Amygdala (tissue), 56 donors: ENCODE measurements at places on chromosomes 1 and 21.

DNA sequence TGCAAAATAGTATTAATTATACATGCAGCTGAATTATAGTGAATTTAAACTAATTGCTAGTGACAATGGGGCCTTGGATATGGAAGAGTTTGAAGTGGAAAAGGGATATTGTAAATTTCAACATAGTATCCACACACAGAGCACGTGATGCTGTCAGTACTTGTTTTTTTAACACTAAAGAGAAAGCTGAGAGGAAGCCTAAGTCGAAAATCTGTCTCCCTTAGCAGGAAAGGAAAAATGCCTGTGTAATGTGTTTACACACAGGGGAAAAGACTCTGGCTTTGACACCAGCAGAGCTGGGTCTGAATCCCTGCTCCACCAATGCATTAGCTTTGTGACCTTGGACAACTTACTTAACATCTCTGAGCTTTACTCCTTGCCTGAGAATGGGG, 42.6 kb downstream of the PCSK9 start:
- DNase-seq = no peak

DNA sequence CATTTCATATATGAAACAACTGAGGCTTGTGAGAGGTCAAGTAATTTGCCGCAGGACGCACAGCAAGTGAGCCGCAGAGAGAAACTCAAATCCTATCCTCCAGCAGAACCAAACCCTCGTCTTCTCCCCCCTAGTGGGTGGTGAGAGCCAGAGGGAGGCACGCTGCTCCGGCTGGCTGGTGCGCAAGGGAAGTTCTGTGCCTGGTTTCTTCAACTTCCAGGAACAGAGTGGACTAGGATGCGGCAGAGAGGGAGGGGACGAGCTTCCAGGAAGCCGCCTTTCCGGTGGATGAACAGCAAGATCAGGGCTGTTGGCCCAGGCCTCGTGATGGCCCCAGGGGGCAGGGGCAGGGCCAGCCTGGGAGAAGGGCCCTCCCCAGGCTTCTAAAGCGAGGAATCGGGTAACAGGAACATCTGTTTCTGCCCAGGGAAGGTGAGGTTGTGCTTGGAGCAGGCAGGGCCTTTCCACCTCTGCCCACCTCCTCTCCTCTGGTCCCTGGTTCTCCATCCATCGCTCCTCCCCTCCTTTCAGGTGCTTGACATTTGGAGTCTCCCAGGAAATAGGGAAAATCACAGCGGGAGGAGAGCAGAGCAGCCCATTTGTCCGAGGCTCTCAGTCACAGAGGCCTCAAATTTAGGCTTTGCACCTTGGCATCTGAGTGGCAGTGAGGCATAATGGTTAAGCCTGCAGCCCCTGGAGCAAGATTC, 16.8 kb upstream of the PDIK1L start:
- no peak for DNase-seq

DNA sequence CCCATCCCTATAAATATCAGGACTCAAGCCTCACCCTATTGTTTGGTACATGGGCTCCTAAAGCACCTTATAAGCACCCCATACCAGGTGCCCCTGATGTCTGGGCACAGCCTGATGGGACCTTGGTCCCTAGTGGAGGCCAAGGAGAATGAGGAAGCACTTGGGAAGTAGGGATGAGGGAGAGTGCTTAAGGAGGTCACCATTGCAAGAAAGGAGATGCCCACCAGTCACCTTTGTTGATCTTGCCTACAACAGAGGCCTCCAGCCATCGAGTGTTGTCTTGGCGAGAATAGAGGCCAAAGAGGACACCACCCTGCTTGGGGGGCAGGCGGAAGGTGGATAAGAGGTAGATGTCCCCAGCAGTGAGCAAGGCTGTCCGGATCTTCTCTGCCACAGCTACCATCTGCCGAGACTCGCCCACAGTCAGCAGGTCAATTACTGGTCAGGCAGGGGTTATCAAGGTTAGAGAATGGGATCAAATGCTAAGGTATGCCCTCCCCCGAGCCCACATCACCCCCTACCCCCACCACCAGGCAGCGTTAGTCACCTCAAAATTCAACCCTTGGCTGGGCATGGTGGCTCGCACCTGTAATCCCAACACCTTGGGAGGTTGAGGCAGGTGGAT, 1.6 kb downstream of the THBS3 start:
- DNase-seq = no peak

GRCh38 chr1:107138767-107139445, 1.9 kb upstream of the NTNG1 start:
- no peak for DNase-seq

- DNase-seq = no peak
Measured at GRCh38 chr1:76727520-76727919, 139.8 kb upstream of the ST6GALNAC5 start.
